ENCODE measurements at places on chromosomes 4 and X. TPM values are rescaled to one million over a fixed set of nuclear protein-coding genes. Genes with fewer than 3 reads are reported as not detected.

The AKAP17A gene
- total RNA-seq, result 74.3 TPM

The AFF2 gene
- 8.3 TPM for total RNA-seq

The FGFRL1 gene
- total RNA-seq, result 32.7 TPM

- no peaks in the 10 kb centered on the region for H3K27me3 ChIP-seq
- no peaks in the 10 kb centered on the region for H3K4me1 ChIP-seq
- no peak for DNase-seq
- no peaks in the 10 kb centered on the region for H3K36me3 ChIP-seq
- H3K27ac ChIP-seq, result no peak overlapping the region
Measured at GRCh38 chr4:4368809-4369580, 17.9 kb upstream of the NSG1 start.

- H3K27me3 ChIP-seq, result peaks cover 33% of the 10 kb centered on the region
- no peak for DNase-seq
- peaks cover 8% of the 10 kb centered on the region for H3K4me1 ChIP-seq
- no peak overlapping the region for H3K4me3 ChIP-seq
Measured at GRCh38 chr4:7196736-7197135, 4.4 kb downstream of the SORCS2 start.

DNA sequence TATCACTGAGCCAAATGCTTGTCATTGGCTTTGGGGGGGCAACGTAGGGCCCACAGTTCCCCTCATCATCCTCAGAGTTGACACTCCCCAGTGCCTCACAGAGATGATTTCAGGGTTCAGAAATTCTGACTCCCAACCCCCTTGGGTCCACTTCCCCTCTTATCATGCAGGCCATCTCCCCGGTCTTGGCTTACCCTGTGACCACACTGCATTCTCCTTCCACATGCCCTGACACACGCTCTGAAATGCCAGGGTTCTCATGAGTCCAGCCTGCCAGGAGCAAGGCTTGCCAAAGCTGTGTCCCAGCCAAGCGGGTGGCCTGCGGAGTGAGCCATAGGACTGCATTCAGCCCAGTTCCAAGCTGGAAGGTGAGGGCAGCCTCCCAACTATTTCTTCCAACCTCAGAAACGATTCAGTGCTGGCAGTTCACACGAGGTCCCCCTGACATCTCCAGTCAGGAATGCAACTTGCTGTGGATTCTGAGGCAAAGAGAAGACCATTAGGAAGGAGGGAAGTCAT, 101.2 kb downstream of the SMIM20 start:
- H3K36me3 ChIP-seq, result no peaks in the 10 kb centered on the region
- H3K27ac ChIP-seq, result no peak overlapping the region
- no peak overlapping the region for H3K4me3 ChIP-seq
- H3K4me1 ChIP-seq, result no peaks in the 10 kb centered on the region

DNA sequence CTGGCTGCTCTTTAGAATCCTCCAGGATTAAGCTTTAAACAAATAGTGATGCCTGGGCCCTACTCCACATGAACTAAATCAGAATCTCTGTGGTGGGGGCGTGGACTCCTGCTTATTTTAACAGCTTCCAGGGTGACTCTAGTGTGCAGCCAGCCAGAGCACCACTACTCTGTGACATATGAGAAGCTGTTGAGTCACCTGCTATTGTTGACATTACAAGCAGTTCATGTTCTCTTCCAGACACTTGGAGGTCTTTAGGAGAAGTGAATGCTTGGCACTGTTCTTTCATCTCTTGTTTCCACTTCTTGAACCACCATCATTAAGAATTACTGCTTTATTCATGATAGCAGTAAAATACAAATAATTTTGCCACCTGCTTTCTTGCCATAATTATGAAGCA, 426 bp upstream of the C4orf51 start:
- no peaks in the 10 kb centered on the region for H3K27me3 ChIP-seq
- peaks cover 26% of the 10 kb centered on the region for H3K4me1 ChIP-seq
- DNase-seq, result peak; percentile 74
- H3K4me3 ChIP-seq, result no peak overlapping the region

DNA sequence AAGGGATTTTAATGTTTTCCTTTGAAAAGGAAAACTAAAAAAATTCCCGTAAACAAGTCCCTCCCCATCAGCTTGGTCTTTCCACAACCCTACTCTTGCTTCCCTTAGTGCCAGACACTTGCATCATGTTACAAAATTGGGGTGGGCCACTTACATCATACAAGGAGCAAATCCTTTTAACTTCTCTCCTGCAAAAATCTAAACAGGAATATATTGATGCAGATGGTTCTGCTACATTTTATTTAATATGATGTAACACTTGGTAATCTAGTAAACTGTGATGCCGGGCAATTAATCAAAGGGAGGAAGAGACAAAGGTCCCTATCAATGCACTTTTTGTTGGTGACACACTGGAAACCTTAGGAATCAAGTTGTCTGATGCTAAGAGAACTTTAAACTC, 125.3 kb downstream of the UBE2K start:
- no peak for DNase-seq
- H3K4me3 ChIP-seq, result no peak overlapping the region
- H3K4me1 ChIP-seq, result no peaks in the 10 kb centered on the region
- H3K27me3 ChIP-seq, result no peaks in the 10 kb centered on the region
- peaks cover 10% of the 10 kb centered on the region for H3K36me3 ChIP-seq
- no peak overlapping the region for H3K27ac ChIP-seq

DNA sequence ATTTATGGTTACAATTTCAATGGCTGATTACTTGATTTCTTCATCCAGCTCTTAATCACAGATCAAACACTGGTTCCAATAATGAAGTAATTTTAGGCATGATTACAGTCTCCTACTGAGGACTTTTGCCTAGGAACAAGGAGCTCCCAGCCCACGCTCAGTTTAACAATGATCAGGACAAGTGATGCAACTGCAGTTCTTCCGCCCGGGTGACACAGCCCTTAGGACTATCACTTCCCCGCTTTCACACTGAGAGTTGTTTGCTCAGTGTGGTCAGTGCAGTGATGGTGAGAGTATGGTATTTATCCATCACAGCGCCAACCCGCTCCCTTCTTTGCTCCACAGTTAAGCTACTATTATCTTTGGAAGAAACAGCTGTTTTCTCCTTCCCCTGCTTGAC, 203.2 kb upstream of the MBNL3 start:
- no peaks in the 10 kb centered on the region for H3K27me3 ChIP-seq
- no peak overlapping the region for H3K4me3 ChIP-seq
- H3K36me3 ChIP-seq, result no peaks in the 10 kb centered on the region
- H3K4me1 ChIP-seq, result no peaks in the 10 kb centered on the region
- no peak for DNase-seq

DNA sequence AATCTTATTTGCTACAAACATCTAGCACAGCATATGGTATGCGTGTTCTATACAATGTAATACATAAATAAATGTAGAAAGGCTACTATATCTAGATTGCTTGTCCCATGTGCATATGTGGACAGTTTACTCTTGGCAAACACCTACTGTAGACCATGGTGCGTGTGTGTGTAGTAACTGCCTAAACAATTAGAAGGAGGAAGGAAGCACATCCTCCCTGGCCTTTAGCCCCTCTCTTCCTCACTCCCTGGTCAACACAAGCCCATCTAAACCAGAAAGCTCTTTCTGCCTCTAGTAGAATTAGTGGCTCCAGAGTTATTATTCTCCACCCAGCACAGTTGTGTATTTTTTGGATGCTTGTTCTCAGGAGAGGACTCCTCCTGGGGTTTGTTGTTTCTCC, 73.9 kb downstream of the KDR start:
- no peaks in the 10 kb centered on the region for H3K4me1 ChIP-seq
- H3K36me3 ChIP-seq, result no peaks in the 10 kb centered on the region
- H3K27me3 ChIP-seq, result no peaks in the 10 kb centered on the region
- no peak overlapping the region for H3K4me3 ChIP-seq

- H3K27me3 ChIP-seq, result no peaks in the 10 kb centered on the region
- no peak overlapping the region for H3K4me3 ChIP-seq
Measured at GRCh38 chrX:115713460-115713859, 152.5 kb downstream of the PLS3 start.

GRCh38 chr4:121462660-121463261, 81.9 kb upstream of the QRFPR start:
- no peak overlapping the region for H3K27ac ChIP-seq
- no peaks in the 10 kb centered on the region for H3K27me3 ChIP-seq
- no peaks in the 10 kb centered on the region for H3K36me3 ChIP-seq
- H3K4me3 ChIP-seq, result no peak overlapping the region
- H3K4me1 ChIP-seq, result peaks cover 6% of the 10 kb centered on the region

- H3K4me1 ChIP-seq, result peaks cover 5% of the 10 kb centered on the region
- peak; percentile 46 for DNase-seq
- no peaks in the 10 kb centered on the region for H3K36me3 ChIP-seq
- H3K27me3 ChIP-seq, result peaks cover 23% of the 10 kb centered on the region
- H3K4me3 ChIP-seq, result peak overlapping the region; percentile 39
Measured at GRCh38 chr4:137532869-137533236, 559 bp upstream of the PCDH18 start.

All from cardiac muscle cell (in vitro differentiated cells and primary cell).